Mucosa of gallbladder (tissue), 1 donor: ENCODE measurements at places on chromosomes 3 and 15.

GRCh38 chr3:185867650-185868049, 42.8 kb upstream of the IGF2BP2 start:
- no peak for DNase-seq

DNA sequence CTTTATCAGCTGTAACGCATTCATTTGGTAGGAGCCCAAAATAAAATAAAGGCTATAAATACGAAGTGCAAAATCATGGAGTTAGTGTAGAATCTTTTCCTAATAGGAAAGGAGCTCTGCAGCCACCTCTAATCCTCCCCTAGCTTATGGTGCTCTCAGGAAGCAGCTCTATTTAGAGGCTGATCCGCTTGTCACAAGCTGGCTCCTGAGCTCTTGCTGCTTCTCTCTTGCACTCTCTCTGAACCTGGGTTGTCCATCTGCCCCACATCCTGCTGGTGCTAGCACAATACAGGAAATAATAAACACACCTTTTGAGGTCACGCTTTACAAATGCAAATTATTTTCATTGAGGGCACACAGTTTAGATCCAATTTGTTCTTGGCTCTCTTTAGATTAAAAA, 37.3 kb upstream of the BFSP2 start:
- DNase-seq = no peak

- no peak for DNase-seq
Observed at GRCh38 chr15:53586799-53587198, 172.7 kb downstream of the WDR72 start.

- DNase-seq = peak; percentile 52
Observed at GRCh38 chr3:50674349-50675178, at the start of gene DOCK3. Gene DOCK3, plus strand, starts transcription at chr3:50674927. Its CDS starts 337 bp downstream, at chr3:50675264.

DNA sequence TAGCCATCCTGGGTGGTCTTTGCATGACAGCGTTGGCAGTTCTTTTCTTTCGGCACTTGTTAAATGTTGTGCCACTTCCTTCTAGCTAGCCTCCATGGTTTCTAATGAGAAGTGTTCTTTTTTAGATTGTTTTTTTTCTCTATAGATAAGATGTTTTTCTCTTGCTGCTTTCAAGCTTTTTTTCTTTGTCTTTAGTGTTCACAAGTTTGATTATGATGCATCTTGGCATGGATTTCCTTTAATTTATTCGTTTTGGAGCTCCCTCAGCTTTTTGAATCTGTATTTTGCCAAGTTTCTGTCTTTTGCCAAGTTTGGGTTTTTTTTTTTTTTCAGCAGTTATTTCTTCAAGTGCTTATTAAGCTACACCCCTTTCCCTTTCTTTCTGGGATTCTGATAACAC, 53.1 kb downstream of the TM2D3 start:
- no peak for DNase-seq

GRCh38 chr3:153864793-153865192, 256.4 kb upstream of the ARHGEF26 start:
- no peak for DNase-seq

- no peak for DNase-seq
Observed at GRCh38 chr15:100890051-100890720, 10.6 kb downstream of the ALDH1A3 start.

DNA sequence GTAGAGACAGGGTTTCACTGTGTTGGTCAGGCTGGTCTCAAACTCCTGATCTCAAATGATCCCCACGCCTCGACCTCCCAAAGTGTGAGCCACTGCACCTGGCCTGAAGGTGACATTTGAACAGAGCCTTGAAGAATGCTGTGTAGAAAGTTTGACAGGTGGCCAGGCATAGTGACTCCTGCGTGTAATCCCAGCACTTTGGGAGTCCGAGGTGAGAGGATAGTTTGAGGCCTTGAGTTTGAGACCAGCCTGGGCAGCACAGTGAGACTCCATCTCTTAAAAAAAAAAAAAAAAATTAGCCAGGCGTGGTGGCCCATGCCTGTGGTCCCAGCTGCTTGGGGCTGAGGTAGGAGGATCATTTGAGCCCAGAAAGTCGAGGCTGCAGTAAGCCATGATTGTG, 1.5 kb downstream of the IQGAP1 start:
- DNase-seq = no peak

DNA sequence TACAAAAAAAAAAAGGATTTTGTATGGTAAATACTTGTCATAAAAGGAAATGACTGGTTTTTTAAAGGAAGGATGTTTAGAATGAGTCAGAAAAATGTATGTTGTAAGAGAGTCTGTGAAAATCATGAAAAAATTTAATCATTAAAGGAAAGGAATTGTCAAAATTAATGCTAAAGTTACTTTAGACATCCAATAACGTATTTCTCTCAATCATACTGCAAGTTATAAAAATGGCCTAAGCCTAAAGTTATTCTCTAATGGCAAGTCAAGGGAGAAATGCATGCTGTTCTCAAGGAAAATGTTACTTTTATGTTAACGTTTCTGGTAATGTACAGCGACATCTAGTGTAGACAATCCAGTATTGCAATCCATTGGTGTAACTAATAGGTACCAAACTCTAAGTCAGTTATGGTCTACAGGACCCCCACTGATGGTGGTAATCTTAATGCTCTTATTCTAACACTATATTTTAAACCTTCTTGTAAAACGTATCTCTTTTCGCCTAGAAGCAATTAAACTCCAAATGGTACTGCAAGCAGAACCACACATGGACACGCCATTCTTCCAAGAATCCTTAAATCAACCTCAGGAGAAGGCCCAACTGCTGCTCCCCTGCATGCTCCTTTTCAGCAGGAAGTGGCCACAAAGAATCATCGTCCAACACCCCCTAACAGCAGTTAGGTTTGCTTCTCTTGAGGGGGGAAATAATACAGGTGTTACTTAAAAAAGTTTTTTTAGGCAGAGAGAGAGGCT, 35.2 kb downstream of the NCEH1 start:
- DNase-seq = no peak

GRCh38 chr3:55675478-55675877, 188.4 kb upstream of the WNT5A start:
- DNase-seq = no peak

DNA sequence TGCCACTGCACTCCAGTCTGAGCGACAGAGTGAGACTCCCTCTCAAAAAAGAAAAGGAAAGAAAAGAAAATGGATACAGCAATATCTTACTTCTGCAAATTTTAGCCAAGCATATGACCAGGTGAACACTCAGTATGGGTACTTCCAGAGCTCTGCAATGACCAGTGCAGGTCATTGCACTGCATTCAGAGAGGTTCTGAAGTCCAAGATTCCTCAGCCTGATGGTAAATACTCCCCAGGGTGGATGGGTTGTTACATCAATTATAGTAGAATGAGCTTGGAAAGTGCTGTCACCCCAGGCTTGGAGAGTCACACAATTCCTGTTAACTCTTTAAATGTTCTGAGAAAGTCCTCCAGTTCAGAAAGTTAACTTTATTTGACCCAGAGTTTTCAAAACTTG, 103.7 kb downstream of the RPLP1 start:
- DNase-seq = peak; percentile 38

GRCh38 chr3:65914740-65915367, 123.9 kb downstream of the MAGI1 start:
- DNase-seq = no peak

DNA sequence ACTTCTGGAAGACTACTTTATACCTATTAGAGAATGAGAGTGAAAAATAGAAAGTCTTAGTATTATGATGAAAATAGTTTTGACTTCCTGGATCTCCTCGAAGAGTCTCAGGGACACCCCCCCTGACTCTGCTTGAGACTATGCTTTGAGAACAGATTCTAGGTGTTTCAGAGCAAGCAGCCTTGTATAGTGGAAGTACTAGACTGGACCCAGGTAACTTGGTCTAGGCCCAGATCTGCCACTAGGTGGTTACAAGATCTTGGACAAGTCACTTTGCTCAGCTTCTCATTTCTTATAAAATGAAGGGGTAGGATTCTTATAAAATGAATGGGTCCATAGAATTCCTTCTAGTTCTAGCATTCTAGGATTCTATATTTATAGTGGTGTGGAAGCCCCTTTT, 9.1 kb downstream of the ABHD5 start:
- DNase-seq = no peak

DNA sequence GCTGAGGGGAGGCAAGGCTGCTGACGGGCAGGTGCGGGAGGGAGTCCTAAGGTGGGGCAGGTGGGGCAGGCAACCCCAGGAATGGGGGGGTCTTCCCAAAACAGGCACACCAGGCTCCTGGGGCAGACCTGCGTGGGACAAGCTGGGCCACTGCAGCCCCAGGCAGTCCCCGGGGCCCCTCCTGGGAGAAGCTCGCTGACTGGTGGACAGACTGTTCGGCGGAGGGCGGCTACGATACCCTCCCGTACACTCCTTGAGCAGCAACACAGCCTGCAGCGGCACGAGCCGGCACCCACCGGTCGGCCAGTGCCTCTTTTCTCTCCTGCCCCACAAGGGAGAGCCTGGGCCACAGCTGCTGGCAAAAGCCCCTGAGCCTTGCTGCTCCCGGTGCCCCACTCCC, 65.9 kb upstream of the RPL32 start:
- no peak for DNase-seq

GRCh38 chr15:39434163-39434562, 146.7 kb upstream of the THBS1 start:
- DNase-seq = no peak

GRCh38 chr15:61442821-61443220, 213.7 kb upstream of the RORA start:
- DNase-seq = no peak

- DNase-seq = peak; percentile 86
Observed at GRCh38 chr15:63093486-63094205, 28.0 kb upstream of the LACTB start.

DNA sequence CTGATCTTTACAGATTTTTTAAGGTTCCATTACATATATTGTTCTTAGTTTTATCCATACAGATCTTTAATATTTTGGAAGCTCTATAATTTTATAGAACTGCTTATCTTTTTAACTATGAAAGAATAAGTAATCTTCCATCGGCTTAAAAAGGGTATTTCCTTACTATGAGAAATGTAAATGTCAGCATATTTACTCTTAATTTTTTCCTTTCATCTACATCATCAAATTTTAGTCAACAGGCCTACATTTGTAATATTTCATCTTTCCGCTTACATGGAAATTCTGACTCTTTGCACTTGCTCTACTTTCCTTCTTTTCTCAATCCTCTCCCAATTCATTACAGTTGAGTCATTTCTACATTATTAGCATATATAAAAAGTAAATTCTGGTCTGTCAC, 111.3 kb upstream of the GOLGA6L6 start:
- DNase-seq = no peak

GRCh38 chr15:26096581-26096980, 233.5 kb upstream of the ATP10A start:
- DNase-seq = no peak

DNA sequence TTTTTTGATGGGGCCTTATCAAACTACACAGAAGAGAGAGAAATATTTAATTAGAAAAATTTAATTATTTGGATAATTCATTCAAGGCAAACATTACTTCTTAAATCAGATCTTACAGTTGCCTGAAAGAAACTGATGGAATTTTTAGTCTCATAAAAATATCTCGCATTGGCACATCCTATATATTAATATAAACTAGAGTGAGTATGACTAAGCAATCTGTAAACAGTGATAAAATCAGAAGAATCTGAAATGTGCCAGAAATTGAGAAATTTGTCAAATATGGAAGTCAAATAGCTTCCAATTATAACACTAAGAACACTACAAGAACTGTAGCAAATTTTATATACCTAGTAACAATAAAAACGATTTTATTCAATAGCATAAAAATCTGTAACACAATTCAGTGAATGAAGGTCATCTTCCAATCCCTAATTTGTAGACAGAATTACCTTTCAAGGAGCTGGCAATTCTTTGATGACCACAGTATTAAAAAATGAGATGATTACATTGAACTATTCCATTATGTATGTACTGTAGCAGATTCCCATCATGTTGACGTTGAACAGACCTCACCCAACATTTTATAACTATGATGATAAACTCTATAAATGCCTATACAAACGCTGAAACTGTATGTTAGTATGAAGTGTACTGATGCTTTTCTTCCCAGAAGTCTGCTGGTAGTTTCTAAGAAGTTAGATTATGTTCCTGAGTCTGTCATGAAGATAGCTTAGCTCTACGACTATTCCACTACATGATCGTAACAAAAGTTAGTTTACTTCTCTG, 63.0 kb downstream of the ALDH1A2 start:
- DNase-seq = no peak
